Suprapubic skin (tissue), 4 donors: ENCODE measurements at places on chromosomes 13 and 19. TPM values are rescaled to one million over a fixed set of nuclear protein-coding genes. Genes with fewer than 3 reads are reported as not detected.
A peak's percentile ranks its signal among the peaks of the same experiment; 100 is the strongest.

The TTYH1 gene
- 20.4 TPM for total RNA-seq

The CYP4F22 gene
- total RNA-seq, result 48.1 TPM

The ATXN8OS gene
- total RNA-seq, result not detected

The PSG7 gene
- not detected for total RNA-seq

The SAFB gene
- total RNA-seq, result 61.6 TPM

The RFPL4AL1 gene
- not detected for total RNA-seq

The CGB3 gene
- not detected for total RNA-seq

The MYPOP gene
- 8.7 TPM for total RNA-seq

The ADGRE3 gene
- not detected for total RNA-seq

- H3K27me3 ChIP-seq, result no peaks in the 10 kb centered on the region
- H3K27ac ChIP-seq, result no peak overlapping the region
- H3K4me3 ChIP-seq, result no peak overlapping the region
- no peaks in the 10 kb centered on the region for H3K36me3 ChIP-seq
- no peak for DNase-seq
Observed at GRCh38 chr13:44108331-44108858, 228.7 kb downstream of the LACC1 start.

- H3K4me1 ChIP-seq, result peaks cover 23% of the 10 kb centered on the region
- H3K27me3 ChIP-seq, result no peaks in the 10 kb centered on the region
- no peaks in the 10 kb centered on the region for H3K36me3 ChIP-seq
- DNase-seq, result no peak
- no peak overlapping the region for H3K27ac ChIP-seq
Observed at GRCh38 chr19:6518145-6518911, 12.5 kb upstream of the TNFSF9 start.

- no peak for DNase-seq
- H3K4me3 ChIP-seq, result no peak overlapping the region
- H3K4me1 ChIP-seq, result no peaks in the 10 kb centered on the region
Observed at GRCh38 chr19:42515241-42515832, 12.9 kb downstream of the CEACAM1 start.

GRCh38 chr19:56637976-56638555 is 4.9 kb upstream of the SMIM17 start:
- DNase-seq, result no peak
- H3K27me3 ChIP-seq, result peaks cover 12% of the 10 kb centered on the region
- no peaks in the 10 kb centered on the region for H3K4me1 ChIP-seq

GRCh38 chr13:75788481-75788981 is 152.4 kb downstream of the LMO7 start:
- H3K27ac ChIP-seq, result no peak overlapping the region
- no peak overlapping the region for H3K4me3 ChIP-seq
- H3K27me3 ChIP-seq, result no peaks in the 10 kb centered on the region
- no peak for DNase-seq
- H3K4me1 ChIP-seq, result peaks cover 21% of the 10 kb centered on the region

DNA sequence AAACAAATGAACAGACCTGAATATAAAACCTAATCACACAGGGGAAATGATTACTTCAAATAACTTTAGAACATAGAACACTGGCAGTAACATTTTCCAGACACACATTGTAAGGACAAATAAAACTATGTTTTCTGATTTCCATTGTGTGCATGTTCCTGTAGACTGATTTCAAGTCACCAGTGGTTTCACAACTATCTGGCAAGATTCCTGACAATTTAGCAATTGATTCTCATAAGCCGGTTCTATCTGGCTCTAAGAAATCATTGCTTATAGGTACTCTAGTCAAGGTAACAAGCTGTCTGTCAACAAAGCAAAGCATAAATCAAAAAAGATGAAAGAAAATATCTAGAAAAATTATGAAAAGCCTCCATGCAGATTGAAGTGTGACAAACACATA is 19.6 kb upstream of the PCCA start:
- H3K4me3 ChIP-seq, result no peak overlapping the region
- no peaks in the 10 kb centered on the region for H3K36me3 ChIP-seq
- no peak for DNase-seq
- peaks cover 15% of the 10 kb centered on the region for H3K4me1 ChIP-seq
- peaks cover 2% of the 10 kb centered on the region for H3K27me3 ChIP-seq

DNA sequence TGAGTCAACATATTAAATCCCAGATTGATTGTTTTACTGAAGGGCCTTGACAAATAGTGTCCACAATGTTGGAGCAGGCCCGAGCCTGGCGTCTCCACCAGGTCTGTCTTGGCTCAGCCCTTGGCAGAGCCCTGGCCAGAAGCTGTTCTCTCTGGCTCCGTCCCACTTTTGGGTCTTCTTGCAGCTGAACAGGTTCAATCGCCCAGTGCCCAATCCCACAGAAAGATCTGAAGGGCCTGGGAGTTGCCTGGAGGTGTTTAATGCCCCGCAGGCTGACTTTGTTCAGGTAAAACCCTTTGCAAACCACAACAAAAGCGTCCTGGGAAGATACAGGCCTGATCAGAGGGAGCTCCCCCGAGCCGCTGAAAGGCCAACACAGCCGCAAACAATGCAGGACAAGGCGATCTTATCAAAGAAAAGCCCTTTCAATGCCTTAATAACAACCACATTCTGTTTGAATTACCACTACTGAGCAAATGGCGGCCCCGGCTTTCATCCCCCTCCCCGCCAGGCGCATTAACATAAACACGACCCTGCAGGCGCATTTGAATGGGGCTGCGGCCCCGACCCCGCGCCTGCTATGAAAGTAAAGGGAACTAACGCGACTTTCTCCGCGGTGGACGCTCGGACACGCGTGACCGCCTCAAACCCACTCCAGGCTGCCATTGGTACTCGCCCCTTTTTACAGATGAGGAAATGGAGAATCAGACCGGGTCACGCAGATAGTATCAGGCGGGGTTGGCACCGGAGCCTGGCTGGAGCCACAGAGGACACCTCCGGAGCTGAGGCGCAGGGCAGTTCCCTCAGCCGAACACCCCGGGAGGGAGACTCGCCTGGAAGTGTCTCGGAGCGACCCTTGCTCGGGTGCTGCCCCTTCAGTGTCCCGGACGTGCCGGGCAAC is 3.1 kb downstream of the CDX2 start:
- peaks cover 34% of the 10 kb centered on the region for H3K4me1 ChIP-seq
- H3K27ac ChIP-seq, result no peak overlapping the region
- H3K27me3 ChIP-seq, result peaks cover 96% of the 10 kb centered on the region

GRCh38 chr13:43518833-43519232 is 267.9 kb downstream of the ENOX1 start:
- no peak overlapping the region for H3K27ac ChIP-seq
- H3K4me3 ChIP-seq, result no peak overlapping the region
- no peaks in the 10 kb centered on the region for H3K27me3 ChIP-seq
- DNase-seq, result no peak
- H3K36me3 ChIP-seq, result no peaks in the 10 kb centered on the region

- no peaks in the 10 kb centered on the region for H3K27me3 ChIP-seq
- no peaks in the 10 kb centered on the region for H3K36me3 ChIP-seq
- DNase-seq, result no peak
- peaks cover 13% of the 10 kb centered on the region for H3K4me1 ChIP-seq
- no peak overlapping the region for H3K4me3 ChIP-seq
- no peak overlapping the region for H3K27ac ChIP-seq
Observed at GRCh38 chr19:15337202-15337601, 4.9 kb upstream of the BRD4 start.

GRCh38 chr19:17495639-17496296 is 15.7 kb upstream of the PGLS start:
- H3K36me3 ChIP-seq, result peaks cover 17% of the 10 kb centered on the region
- H3K4me3 ChIP-seq, result no peak overlapping the region
- H3K27ac ChIP-seq, result no peak overlapping the region
- H3K27me3 ChIP-seq, result no peaks in the 10 kb centered on the region
- H3K4me1 ChIP-seq, result peaks cover 23% of the 10 kb centered on the region

- DNase-seq, result no peak
- no peak overlapping the region for H3K27ac ChIP-seq
- H3K27me3 ChIP-seq, result no peaks in the 10 kb centered on the region
- H3K4me1 ChIP-seq, result peaks cover 10% of the 10 kb centered on the region
- H3K4me3 ChIP-seq, result no peak overlapping the region
Observed at GRCh38 chr13:97382276-97382675, 51.7 kb upstream of the RAP2A start.

GRCh38 chr13:109862627-109863026 is 76.2 kb upstream of the IRS2 start:
- H3K4me3 ChIP-seq, result no peak overlapping the region
- H3K27me3 ChIP-seq, result peaks cover 2% of the 10 kb centered on the region
- H3K4me1 ChIP-seq, result peaks cover 5% of the 10 kb centered on the region
- H3K27ac ChIP-seq, result no peak overlapping the region
- no peak for DNase-seq

DNA sequence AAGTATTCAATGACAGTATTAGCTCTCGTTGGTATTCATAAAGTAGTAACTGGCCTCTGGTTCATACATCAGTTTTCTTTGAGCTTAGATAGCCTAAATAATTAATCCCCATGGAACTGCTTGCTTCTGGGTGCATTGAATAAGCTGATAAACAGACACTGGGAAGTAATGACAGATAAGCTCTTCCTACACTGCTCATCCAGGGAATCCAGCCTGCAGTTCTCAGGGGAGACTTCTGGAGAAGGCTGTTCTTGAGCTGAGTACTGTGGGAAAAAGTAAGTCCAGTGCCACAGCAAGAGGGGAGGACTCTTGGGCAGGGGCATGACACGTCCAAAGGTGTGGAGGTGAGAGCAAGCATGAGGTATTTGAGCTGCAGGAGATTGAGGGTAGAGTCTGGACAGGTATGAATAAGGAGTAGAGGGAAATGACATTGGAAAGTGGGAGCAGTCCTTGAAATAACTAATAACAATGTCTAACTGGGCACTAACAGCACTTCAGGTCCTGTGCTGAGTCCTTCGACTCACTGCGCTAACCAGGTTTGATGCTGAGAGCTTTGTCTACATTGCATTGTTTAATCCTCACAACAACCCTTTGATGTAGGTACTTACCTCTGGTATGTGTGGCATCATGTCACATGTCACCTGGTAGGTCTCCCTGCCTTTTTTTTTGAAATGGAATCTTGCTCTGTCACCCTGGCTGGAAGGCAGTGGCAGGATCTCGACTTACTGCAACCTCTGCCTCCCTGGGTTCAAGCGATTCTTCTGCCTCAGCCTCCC is 7.2 kb downstream of the GARRE1 start:
- DNase-seq, result no peak
- H3K27ac ChIP-seq, result no peak overlapping the region
- H3K36me3 ChIP-seq, result no peaks in the 10 kb centered on the region
- peaks cover 20% of the 10 kb centered on the region for H3K4me1 ChIP-seq

GRCh38 chr19:30498707-30499106 is 126.5 kb downstream of the ZNF536 start:
- H3K36me3 ChIP-seq, result no peaks in the 10 kb centered on the region
- H3K27me3 ChIP-seq, result peaks cover 34% of the 10 kb centered on the region

- H3K4me3 ChIP-seq, result no peak overlapping the region
- no peak for DNase-seq
- no peaks in the 10 kb centered on the region for H3K27me3 ChIP-seq
- H3K36me3 ChIP-seq, result peaks cover 4% of the 10 kb centered on the region
- no peak overlapping the region for H3K27ac ChIP-seq
Observed at GRCh38 chr19:7188698-7189629, 105.2 kb downstream of the INSR start.

GRCh38 chr19:18933297-18933696 is 7.7 kb downstream of the HOMER3 start:
- DNase-seq, result no peak
- peaks cover 50% of the 10 kb centered on the region for H3K36me3 ChIP-seq
- no peak overlapping the region for H3K27ac ChIP-seq
- H3K4me1 ChIP-seq, result peaks cover 10% of the 10 kb centered on the region
- no peaks in the 10 kb centered on the region for H3K27me3 ChIP-seq
- H3K4me3 ChIP-seq, result no peak overlapping the region

DNA sequence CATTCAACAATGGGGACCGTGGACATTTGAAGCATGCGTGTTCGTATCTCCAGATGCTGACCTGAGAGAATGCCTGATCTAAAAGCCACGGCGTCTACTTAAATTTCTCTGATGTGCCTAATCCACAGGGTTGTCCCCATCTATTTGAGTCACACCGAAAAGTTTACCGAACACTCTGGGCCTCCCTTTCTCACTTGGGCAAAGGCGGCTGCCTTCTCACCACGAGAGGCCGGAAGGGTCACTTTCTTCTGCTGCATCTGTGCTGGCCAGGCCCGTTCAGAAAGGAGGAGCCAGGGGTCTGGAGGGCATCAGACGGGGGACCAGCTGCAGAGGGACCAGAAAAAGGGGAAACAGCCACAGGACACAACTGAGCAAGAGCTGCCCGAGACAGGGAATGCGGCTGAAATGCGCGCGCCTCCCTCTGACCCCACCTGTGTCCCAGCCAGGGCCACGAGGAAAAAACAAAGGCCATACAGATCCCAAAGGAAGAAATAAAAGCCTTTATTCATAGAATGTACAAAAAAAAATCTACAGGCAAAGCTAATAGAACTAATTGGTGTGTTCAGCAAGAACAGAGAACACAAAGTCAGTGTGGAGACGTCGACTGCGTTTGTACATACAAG is 71.3 kb upstream of the C13orf46 start:
- H3K27me3 ChIP-seq, result no peaks in the 10 kb centered on the region
- peak overlapping the region; percentile 62 for H3K27ac ChIP-seq
- DNase-seq, result no peak
- no peak overlapping the region for H3K4me3 ChIP-seq
- peaks cover 7% of the 10 kb centered on the region for H3K36me3 ChIP-seq
- H3K4me1 ChIP-seq, result peaks cover 5% of the 10 kb centered on the region

DNA sequence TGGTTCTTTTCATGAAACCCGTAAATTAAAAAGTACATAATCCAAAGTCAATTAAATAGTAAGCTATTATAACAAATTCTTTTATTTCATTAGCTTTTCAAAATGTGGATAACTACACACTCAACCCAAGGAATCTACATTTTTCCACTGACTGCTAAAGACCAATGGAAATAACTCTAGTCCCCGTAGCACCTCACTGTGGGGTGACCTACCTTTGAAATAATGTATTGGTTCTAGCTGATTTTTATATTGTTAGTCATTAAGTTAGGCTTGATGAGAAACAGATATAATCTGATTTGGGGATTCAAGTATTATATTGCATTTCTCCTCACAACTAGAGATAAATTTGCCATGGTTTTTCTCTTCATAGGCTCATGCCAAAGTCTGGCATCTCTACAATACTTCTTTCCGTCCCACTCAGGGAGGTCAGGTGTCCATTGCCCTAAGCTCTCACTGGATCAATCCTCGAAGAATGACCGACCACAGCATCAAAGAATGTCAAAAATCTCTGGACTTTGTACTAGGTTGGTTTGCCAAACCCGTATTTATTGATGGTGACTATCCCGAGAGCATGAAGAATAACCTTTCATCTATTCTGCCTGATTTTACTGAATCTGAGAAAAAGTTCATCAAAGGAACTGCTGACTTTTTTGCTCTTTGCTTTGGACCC is 37.3 kb downstream of the KL start:
- H3K27me3 ChIP-seq, result no peaks in the 10 kb centered on the region
- H3K36me3 ChIP-seq, result no peaks in the 10 kb centered on the region
- DNase-seq, result no peak

DNA sequence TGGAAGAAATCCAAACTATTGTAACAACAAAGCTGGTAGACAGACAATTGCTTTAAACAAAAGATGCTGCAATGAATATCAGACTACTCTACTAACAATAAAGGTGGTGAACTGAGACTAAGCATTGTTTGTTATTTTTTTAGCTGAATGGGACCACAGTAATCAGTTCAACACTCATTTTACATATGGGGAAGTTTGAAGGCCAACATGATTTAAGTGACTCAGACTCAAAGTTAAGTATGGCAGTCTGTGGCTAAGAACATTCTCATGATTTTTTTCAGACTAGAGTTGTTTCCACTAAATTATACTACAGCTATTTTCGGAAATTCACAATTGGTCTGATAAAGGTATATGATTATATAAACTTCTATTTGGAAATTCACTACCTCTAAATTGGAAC is 10.4 kb downstream of the EXOSC8 start:
- peaks cover 73% of the 10 kb centered on the region for H3K36me3 ChIP-seq
- H3K4me1 ChIP-seq, result no peaks in the 10 kb centered on the region
- no peak overlapping the region for H3K4me3 ChIP-seq
- no peak for DNase-seq

GRCh38 chr19:54316746-54317107 is 3.8 kb upstream of the LILRA5 start:
- no peak overlapping the region for H3K27ac ChIP-seq
- no peaks in the 10 kb centered on the region for H3K36me3 ChIP-seq
- no peaks in the 10 kb centered on the region for H3K4me1 ChIP-seq
- H3K27me3 ChIP-seq, result peaks cover 44% of the 10 kb centered on the region
